RWPE1 (cell line): ENCODE measurements at places on chromosomes 13 and 19.

DNA sequence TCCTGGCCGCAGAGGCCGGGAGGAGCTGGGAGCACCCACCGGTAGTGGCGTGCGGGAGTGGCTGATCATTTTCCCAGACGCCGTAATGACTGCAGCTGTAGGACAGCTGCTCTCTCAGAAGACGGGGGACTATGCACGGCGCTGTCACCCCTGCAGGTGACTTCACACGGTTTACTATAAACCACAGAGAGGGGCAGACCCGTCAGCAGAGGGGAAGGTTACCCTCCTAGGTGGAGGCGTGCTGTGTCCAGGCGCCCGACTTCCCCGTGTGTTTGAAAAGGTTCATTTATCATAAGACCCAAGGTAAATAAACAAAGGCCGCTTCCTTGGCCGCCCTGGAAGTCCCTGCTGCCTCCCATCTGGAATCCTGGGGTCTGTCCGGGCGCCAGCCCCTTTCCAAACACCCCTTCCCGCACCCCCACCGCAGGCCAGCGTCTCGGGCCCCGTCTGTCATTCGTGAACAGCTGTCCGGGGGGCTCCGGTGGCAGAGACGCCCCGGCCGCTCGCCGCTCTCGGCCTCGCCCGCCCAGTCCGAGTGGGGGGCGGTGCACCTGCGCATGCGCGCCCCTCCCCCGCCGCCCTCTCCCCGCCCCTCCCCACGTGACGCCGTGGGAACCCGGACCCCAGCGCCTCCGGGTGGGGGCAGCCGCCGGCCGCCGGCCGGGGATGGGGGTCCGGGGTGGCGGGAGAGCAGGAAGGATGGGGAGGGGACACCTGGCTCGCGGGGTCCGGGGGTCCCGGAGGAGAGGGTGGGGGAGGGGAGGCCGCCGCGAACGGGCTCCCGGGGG is 915 bp downstream of the SHC2 start:
- peak; percentile 70 for DNase-seq

GRCh38 chr19:916645-917322 is 349 bp upstream of the KISS1R start:
- no peak for DNase-seq

GRCh38 chr13:50779443-50780200 is 63.9 kb downstream of the DLEU7 start:
- no peak for DNase-seq

DNA sequence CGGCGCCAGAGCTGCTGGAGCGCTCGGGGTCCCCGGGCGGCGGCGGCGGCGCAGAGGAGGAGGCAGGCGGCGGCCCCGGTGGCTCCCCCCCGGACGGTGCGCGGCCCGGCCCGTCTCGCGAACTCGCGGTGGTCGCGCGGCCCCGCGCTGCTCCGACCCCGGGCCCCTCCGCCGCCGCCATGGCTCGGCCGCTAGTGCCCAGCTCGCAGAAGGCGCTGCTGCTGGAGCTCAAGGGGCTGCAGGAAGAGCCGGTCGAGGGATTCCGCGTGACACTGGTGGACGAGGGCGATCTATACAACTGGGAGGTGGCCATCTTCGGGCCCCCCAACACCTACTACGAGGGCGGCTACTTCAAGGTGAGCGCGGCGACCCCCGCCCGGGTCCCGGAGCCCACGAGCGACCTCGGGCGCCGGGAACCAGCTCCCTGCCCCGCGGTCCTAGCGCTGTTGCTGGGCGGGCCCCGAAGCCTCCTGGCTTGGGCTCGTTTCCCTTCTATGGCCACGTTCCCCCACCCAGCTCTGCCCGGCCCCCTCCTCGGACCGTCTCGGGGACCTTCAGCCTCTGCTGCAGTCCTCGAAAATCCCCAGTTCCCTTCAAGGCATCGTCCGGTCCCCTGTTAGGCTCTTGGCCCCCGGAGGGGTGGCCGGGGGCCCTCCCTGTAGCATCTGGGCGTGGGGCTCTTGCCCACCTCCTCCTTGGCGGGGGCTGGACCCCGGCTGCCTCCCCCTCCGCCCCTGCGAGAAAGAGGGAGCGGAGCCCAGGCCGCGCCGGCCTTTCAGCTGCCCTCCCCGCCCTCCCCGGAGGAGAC is at the start of gene CDC34:
TSS of gene CDC34 (plus strand) at position 8 of the 808 bp plus-strand sequence. CDS start at position 180, 172 bp downstream.
- DNase-seq, result no peak

DNA sequence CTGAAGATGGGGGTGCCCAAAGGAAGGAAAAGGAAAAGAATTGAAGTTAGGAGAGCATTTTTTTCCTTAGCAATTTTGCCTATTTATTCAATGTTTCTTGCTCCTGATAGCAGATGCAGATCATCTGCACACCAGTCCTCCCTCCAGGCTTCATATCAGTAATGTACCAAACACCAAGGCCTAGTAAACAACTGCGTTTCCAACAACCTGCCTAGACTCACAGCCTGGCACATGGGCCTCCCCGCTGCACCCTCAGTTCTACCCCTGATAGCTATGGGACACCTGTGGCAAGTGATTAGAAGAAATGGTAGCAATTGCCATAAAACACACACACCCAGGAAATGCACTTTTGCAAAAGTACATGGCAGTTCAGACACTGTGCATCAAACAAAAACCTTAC is 30.4 kb upstream of the HMGB1 start:
- no peak for DNase-seq

DNA sequence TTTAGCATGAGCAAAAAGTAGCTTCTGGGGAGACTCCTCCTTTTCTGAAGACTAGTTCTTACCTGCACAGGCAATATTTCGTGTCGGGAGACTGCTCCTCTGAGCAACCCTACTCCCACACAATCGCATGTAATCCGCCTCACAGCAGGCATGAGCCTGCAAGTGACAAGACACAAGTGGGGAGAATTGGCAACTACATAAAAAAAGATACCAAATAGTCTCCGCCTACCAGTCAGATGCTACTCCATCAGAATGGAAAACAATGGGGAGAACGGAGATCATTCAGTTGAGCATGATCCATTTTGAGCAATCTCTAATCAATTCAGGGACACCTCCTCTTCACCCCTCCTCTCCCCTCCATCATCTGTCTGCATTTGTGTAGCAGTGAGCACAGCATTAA is 321.0 kb downstream of the COG6 start:
- DNase-seq, result no peak

DNA sequence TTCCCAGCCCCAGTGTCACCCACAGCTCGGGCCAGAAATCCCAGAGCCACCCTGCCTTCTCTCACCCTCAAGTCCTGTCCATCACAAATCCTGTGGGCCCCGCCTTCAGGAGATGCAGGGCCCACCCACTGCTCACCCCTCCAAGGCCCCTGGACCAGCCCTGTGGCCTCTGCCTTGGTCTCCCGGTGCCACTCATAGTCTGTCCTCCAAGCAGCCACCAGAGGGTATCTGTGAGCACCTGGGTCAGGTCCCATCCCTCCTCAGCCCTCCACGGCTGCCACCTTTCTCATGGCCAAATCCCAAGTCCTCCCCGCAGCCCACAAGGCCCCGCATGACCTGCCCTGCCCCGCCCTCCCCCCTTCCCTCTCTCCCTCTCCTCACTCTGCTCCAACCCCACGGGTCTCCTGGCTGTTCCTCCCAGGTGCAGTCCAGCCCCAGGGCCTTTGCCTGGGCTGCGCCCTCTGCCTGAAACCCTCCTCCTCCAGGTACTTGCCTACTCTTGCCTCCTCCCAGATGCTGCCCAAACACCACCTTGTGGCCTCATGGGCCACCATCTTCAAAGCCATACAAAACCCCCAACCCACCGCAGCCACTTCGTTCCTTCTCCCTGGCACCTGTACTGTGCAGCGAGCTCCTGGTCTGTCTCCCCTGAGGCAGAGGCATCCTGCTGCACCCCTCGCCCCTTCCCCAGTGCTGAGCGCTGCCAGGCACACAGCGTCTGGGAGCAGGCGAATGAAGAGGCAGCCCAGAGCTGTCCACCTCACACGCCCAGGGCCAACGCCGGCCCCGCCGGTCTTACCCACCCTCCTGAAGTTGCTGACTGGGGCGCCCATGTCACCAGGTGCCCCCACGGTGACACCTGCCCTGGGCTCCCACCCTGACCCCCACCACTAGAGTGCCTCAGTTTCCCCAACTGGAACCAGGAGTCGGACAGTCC is 13.2 kb upstream of the UQCR11 start:
- DNase-seq, result peak; percentile 47

DNA sequence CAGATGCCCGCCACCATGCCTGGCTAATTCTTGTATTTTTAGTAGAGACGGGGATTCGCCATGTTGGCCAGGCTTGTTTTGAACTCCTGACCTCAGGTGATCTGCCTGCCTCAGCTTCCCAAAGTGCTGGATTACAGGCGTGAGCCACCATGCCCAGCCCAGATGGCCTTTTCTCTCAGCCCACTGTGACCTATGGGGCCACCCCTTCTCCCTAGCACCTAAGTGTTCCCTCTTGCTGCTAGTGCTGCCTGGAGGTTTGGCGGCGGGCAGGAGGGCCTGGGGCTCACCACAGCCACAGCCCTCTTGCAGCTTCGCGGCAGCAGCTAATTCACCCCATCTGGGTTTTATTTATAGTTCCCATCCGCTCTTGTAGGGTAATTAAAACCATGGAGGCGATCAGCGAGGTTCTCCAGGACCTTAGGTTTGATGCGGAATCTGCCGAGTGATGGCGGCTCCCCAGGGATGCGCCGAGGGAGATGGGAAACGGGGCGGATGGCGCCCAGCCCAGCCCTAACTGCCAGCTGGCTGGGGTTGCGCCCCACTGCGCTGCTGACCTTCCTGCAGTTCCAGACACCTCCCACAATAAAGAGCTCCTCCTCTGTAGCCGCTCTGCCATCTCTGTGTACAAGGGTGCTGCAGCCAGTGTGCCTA is 3.3 kb downstream of the REX1BD start:
- no peak for DNase-seq

- peak; percentile 23 for DNase-seq
Measured at GRCh38 chr19:3821857-3822364, 35.7 kb upstream of the MATK start.

DNA sequence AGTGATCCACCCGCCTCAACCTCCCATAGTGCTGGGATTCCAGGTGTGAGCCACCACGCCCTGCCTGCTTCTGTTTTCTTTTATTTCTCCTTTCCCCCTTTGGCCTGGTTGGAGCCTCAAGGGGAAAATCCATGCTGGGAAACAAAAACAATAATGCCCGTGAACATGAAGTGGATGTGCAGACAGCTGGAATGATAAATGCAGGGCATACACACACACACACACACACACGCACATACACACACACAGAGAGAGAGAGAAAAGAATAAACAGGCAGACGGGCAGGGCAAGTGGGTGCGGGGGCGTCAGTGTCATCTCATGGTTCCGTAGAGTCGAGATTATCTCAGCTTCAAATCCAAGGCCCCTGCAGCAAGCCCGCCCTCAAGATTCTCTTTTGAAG is 4.4 kb upstream of the PLEKHF1 start:
- no peak for DNase-seq

DNA sequence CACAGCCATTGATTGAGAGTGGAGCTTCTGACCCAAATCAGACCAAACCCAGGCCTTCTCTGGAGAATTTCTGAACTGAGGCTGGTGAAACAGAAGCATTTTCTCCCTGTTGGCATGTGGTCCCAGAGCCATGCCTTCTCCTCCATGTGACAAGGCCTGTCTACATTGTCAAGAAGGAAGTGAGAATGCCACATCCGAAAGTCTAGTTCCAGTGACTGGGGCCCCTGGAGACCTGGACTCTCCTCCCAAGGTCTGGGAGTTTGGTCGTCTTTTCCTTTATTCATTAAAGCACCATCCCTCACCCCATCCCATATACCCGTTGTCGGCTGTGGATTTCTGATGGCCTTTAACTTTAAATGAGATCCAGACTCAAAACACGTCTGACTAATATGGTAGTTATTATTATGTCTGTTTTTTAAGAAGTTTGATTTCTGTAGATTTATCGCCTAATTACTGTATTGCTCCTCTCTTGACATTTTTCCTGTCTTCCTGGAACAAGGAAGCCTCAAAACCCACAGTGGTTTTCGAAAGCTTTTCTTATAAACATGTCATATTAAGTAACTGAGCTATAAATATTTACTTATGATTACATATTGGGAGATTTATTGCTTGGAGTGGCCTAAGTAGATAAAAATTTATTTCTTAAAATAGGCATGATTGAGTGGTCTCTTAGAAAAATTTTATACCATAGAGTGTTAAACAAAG is 128.3 kb upstream of the FRY start:
- no peak for DNase-seq

DNA sequence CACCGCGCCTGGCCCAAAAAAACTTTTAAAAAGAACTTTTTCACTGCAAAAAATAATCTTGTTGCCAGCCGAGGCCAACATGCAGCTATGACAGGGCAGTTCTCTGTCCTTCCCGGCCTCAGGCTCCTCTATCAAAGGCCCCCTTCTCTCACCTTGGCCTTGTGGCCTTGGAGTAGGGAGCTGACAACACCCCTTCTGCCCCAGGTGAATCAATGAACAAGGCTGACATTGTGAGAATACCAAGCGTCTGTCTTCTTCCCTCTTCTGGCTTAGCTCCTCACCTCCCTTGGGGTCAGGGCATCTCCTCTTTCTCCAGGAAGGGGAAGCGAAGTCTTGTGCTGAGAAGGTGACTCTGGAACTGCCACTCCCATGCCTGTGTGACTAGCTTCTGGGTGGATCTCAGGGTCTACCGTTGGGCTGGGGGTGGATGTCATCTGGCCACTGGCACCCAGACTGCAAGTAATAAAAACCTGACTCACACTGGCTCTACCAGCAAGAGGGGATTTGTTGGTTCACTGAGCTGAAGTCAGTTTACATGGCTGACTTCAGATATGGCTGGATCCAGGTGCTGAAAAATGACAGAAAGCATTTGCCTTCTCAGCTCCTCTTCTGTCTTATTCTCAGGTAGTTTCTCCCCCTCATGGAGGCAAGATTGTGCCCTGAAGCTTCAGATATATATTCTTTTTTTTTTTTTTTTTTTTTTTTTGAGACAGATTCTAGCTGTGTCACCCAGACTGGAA is 6.3 kb downstream of the C19orf38 start:
- no peak for DNase-seq

DNA sequence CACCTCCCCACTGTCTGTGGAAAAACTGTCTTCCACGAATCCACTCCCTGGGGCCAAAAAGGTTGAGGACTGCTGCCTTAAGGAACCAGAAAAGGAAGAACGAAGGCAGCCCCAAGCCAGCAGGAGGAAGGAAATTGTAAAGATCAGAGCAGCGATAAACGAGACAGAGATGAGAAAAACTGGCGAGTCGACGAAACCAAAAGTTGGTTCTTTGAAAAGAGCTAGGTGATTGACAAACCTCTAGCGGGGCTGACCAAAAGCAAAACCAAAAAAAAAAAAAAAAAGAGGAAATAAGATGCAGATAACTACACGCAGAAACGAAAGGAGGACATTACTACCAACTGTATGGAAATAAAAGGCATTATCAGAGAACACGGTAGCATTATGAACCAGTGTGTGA is 76.9 kb downstream of the GADD45B start:
- no peak for DNase-seq
